ENCODE measurements at places on chromosomes 7 and 10.

GRCh38 chr7:133481676-133482075, 228.8 kb downstream of the EXOC4 start:
- no peak for DNase-seq

GRCh38 chr10:49458869-49459268, 63.0 kb upstream of the DRGX start:
- DNase-seq, result no peak

GRCh38 chr10:6819301-6819700, 239.2 kb upstream of the PRKCQ start:
- DNase-seq, result no peak

- DNase-seq, result no peak
These were observed 904 bp downstream of the NPTX2 start for GRCh38 chr7:98617960-98618418.

GRCh38 chr7:105662998-105663397, 81.7 kb upstream of the EFCAB10 start:
- DNase-seq, result no peak

DNA sequence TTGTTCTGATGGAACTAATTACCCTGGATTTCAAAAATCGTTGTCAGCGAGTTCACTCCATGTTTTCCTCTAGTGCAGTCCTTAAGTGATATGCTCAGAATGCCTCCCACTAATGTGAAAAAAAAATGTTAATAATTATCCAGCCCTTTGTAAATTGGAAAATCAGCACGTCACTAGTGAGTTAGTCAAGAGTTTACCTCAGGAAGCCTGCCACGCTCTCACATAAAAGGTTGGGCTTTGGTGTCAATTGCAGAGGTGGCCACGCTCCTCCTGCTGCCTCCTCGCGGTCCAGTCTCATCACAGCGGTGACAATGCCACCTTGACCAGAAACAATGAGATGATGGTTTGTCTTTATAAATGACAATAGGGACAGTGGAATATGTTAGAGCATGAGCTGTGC, 22.5 kb downstream of the UPP1 start:
- DNase-seq, result no peak

GRCh38 chr10:71396084-71396710, 523 bp upstream of the CDH23 start:
- peak; percentile 66 for DNase-seq

- no peak for DNase-seq
These were observed 286.1 kb upstream of the C7orf33 start for GRCh38 chr7:148304456-148304855.

DNA sequence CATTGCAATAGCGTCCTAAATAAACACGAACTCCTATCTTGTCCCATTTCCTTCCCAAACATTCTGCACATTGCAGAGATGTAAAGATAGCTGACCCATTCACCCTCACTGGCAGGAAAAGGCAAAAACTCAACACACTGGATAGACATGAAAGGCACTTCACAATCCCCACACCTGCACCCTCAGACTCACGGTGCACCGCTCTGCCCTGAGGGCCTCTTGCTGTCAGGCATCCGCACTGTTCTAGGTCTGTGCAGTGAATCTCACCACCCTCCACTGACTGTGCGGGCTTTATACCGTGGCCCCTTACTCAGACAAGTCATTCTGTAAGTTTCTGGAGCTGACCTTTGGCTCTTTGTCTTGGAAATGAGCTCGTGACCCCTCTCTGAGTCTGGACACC, 42.9 kb upstream of the PARD3 start:
- DNase-seq, result no peak

DNA sequence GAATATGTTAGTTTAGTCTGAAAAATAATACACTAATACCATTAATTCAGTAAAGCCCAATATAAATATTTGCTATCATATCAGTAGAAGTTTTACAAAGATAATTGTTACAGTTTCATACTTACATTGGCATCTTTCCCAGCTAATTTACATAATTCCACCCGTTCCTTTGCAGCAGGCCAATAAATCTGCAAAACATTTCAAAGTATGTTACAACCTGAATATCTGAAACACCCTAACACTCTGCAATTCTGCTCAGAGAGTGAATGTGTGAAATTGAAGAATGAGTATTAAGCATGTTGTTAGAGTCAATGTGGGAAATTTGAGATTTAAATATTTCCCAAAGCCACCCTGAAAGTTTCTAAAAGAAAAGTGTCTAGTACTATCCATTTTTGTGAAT, 105.5 kb downstream of the SEMA3D start:
- DNase-seq, result no peak

GRCh38 chr10:54758791-54759190, 42.2 kb downstream of the PCDH15 start:
- DNase-seq, result no peak

DNA sequence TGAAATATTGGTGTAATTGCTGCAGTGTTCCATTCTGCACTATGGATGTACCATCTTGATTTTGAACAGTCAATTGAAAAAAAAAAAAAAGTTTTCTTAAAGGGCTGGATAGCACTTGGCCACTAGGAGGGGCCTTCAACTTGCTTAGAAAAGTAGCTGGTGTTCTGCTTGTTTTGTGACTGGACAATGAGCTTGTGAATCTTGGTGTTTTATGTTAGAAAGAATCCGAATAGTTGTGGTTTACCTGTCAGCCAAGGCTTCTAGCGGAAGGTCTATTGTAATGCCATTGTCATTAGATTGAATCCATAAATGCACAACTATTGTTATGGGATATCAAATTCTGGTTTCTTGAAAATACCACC, 77.1 kb downstream of the BMPER start:
- DNase-seq, result no peak

DNA sequence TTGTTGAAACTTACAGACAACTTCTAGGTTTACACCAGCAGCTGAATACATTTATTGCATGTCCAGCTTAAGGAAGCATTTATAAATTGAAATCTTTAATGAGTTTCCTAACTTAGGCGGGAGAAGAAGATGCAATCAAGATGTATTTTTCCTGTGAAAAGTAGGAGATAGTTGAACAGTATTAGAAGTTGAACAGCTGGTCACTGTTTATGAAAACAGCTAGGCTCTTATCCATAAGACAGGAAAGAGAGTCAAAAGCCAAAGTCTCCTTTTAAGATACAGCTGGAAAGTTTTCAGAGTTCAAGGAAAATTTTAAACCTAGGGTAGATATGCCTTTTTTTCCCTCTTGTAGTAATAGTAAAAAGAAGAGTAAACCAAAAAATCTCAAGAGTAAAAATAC, 236.1 kb upstream of the FERD3L start:
- DNase-seq, result no peak

DNA sequence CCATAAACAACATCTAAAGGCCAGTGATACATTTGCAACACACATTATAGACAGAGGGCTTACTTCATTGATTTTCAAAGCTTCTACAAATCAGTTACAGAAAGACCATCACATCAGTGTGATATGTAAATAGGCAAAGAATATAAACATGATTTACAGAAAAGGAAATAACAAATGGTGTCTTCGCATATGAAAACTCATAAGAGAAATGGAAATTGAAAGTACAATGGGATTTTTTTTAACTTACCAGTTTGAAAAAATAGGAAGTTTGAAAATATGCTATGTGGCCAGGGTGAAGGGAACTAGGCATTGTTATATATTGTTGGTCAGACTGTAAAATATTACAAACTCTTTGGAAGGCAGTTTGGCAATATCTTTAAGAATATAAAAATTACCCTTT, 27.3 kb downstream of the SEC23IP start:
- DNase-seq, result no peak

- DNase-seq, result no peak
These were observed 147.6 kb upstream of the AOAH start for GRCh38 chr7:36871863-36872262.

DNA sequence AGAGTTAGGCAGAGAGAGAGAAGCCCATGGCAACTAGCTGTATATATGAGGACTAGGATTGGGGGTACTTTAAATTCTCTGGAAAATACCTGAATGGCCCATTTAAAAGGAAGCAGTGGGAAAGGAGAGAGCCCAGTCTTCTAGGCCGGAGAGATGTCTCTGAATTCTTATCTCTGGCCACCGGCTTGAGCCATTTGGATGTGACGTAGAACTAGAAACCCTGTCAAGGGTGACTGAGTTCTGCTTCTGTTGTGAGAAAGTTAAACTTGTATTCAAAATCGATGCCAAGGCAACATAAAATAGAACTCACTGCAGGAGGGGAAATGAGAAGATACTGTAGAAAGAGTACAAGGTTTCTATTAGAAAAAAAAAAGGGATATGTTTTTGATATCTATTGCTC, 6.3 kb upstream of the GSTK1 start:
- DNase-seq, result no peak

- DNase-seq, result no peak
These were observed 6.7 kb upstream of the KLRG2 start for GRCh38 chr7:139490130-139490529.

DNA sequence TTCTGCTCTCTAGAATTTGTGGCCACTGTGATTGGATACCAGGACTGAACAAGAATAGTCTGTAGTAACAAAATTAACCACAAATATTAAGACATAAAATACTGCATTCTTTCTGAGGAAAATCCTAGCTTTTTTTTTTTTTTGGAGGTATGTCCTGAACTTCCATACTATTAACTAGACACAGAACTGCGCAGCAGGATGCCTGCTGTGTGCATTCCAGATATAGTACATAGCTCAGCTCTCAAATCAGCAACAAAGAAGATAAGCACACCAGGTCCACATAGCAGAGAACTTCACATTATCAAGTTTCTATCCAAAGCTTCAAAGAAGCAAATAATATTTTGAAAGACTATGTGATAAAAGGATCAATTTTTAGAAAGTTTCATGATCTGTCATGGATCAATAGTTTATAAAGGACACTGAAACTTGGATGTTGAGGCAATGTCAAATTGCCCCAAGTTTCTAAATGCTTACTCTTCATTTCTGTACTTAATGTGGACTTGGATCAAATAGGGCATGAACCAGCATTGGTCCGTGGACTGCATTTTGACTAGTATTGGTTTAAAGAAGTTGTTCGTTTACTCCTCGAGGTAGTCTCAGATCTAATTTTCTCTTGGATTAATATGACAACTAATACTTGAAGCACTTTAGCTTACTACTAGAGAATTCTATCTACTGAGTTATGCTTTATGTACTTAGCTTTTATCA, 15.4 kb downstream of the NAMPT start:
- no peak for DNase-seq

DNA sequence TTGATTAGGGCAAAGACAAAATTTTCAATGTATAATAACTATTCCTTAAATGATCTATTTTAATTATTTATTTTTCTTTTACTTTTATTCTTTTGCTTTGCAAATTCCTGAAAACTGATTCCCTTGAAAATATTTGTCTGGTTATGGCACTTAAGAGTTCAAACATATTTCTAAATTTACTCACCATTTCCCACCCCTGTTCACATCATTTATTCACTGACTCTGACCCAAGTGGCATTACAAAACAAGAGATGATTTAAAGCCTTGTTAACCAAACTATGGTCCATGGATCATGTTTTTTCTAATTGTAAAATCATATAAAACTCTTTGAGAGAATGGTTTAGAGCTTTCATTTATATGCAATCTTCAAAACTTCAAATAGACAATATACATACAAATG, 1256.1 kb upstream of the LRRN3 start:
- no peak for DNase-seq

GRCh38 chr7:29090836-29091601, 55.3 kb downstream of the CPVL start:
- DNase-seq, result no peak

DNA sequence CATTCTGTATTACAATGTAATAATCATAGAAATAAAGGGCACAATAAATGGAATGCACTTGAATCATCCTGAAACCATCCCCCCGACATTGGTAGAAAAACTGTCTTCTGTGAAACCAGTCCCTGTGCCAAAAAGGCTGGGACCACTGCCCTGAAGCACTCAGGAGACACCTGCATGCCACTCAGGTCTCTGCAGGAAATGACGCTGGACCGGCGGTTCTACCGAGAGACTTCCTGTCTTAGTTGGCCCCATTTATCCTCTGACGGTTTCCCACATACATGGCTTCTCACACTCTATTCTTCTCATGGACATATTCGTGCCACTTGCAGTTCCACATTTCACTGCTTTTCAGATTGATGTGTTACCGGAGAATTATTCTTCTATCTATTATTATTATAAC, 617.5 kb downstream of the SDK1 start:
- DNase-seq, result no peak

GRCh38 chr7:64463636-64464375, 99.1 kb downstream of the ZNF680 start:
- no peak for DNase-seq

GRCh38 chr7:114949231-114949630, 27.3 kb downstream of the MDFIC start:
- no peak for DNase-seq

- no peak for DNase-seq
These were observed 51.9 kb upstream of the CHST15 start for GRCh38 chr10:124145109-124145870.

GRCh38 chr10:96470116-96470743, 43.5 kb downstream of the TLL2 start:
- DNase-seq, result peak; percentile 32

GRCh38 chr10:15787426-15787825, 67.7 kb upstream of the ITGA8 start:
- DNase-seq, result no peak

GRCh38 chr10:78248651-78249464, 215.2 kb downstream of the RPS24 start:
- no peak for DNase-seq

GRCh38 chr7:40239755-40240303, 105.0 kb downstream of the SUGCT start:
- no peak for DNase-seq

Measured in HAP-1 (cell line).